ENCODE measurements at places on chromosomes 2 and 18. TPM values are rescaled to one million over a fixed set of nuclear protein-coding genes. Genes with fewer than 3 reads are reported as not detected.

Gene CYRIA
- total RNA-seq, result 1.7 TPM

Gene E2F6
- total RNA-seq, result 11.8 TPM

Gene LYPD6B
- total RNA-seq, result not detected

Gene NLRC4
- total RNA-seq, result not detected

Gene DSG4
- total RNA-seq, result not detected

Gene SLC8A1
- total RNA-seq, result 0.44 TPM

Gene FRZB
- not detected for total RNA-seq

Gene SLC16A14
- total RNA-seq, result 0.47 TPM

DNA sequence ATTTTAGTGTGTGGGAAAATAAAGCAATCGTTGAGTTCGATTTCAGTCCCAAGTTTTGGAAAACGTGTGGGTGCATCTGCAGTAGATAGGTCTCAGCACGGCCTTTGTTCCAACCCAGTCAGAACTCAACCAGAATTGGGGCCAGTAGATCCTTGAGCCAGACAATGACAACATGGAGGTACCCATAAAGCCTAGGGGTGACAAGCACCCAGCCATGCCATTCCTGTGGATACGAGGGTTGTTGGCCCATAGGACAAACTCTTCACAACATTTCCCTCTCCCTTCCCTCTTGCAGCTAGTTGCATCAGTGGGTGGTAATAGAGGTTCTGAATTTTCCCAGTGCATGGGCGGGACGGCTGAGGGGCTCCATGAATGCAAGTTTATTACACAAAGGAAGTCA, 60.1 kb downstream of the ST3GAL5 start:
- DNase-seq, result no peak

GRCh38 chr2:21676041-21676440, 552.3 kb downstream of the TDRD15 start:
- no peak for DNase-seq

- no peak for DNase-seq
Measured at GRCh38 chr2:104685591-104685990, 168.3 kb upstream of the POU3F3 start.

GRCh38 chr2:110858135-110858725, 125.9 kb downstream of the ACOXL start:
- DNase-seq, result peak; percentile 87

DNA sequence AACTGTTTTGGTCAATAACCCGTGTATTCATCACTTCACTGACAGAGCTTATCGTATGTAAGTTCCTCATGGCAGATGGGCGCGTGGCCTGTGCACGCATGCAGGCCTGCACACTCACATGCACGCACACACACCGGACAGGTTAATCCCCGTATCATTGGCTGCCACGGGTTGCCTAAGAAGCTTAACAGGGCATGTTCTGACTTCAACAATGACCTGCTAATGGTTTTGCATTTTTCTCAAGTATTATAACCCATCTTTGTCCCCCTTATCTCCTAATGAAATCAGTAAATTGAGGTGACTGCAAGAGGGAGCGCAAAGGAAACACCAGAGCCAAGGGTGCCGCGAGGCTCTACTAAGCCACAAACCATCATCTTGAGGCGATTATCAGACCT, 399.0 kb upstream of the ID2 start:
- peak; percentile 50 for DNase-seq

GRCh38 chr2:169330555-169331198, 31.7 kb downstream of the LRP2 start:
- no peak for DNase-seq

- no peak for DNase-seq
Measured at GRCh38 chr2:169005080-169005598, 26.0 kb downstream of the ABCB11 start.

DNA sequence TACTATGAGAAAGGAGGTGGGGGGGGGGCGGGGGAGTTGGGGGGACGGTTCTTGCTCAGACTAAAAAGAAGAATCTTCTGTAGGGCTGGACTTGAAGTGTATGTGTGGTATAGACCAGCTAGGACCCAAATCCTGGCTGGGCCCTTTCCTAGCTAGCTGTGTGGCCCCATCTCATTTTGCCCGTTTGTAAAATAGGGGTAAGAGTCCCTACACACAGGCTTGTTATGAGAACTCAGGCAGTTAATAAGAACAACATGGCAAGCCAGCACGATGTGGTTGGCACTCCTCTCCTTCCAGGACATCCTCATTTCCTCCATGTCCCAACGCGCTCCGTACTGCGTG, 1.1 kb downstream of the EVA1A start:
- DNase-seq, result no peak

GRCh38 chr2:239495791-239496233, 95.0 kb upstream of the HDAC4 start:
- no peak for DNase-seq

DNA sequence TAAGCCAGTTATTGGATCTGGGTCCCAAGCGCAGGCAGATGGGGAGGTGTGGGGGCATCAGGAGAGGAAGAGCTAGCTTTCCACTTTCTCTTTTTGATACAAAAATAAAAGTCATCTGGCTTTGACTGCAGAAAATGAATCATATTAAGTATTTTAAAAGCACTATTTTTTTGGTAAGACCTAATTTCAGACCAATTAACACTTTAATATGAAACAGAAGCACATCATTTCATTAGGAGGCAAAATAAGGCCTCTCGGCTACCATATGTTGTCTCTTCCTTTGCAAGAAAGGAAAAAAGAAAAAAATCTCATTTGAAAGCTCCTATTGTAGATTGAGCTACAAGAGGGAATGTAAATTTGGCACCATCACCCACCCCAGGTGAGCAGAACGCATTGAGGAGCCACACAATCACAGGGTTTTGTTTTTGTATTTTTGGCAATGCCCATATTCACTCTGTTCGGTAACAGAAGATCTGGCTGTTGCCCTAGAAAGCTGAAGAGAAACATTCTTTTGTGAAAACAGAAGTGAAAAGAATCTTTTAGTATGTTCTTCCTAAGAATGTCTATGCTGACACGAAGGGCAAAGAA, 390.7 kb upstream of the ETAA1 start:
- no peak for DNase-seq

GRCh38 chr2:79065201-79065600, 22.6 kb downstream of the REG1B start:
- no peak for DNase-seq

GRCh38 chr2:62208758-62209114, 12.8 kb downstream of the B3GNT2 start:
- DNase-seq, result peak; percentile 64

GRCh38 chr18:78908462-78909260, 71.0 kb upstream of the SALL3 start:
- DNase-seq, result no peak

- no peak for DNase-seq
Measured at GRCh38 chr2:96819128-96819875, 3.2 kb downstream of the CNNM3 start.

GRCh38 chr2:126627643-126628042, 28.3 kb upstream of the GYPC start:
- DNase-seq, result no peak

- no peak for DNase-seq
Measured at GRCh38 chr18:2956056-2956455, 56.9 kb downstream of the LPIN2 start.

- DNase-seq, result no peak
Measured at GRCh38 chr2:30179536-30179935, 32.7 kb downstream of the YPEL5 start.

GRCh38 chr18:54647176-54647575, 56.1 kb downstream of the DYNAP start:
- no peak for DNase-seq

DNA sequence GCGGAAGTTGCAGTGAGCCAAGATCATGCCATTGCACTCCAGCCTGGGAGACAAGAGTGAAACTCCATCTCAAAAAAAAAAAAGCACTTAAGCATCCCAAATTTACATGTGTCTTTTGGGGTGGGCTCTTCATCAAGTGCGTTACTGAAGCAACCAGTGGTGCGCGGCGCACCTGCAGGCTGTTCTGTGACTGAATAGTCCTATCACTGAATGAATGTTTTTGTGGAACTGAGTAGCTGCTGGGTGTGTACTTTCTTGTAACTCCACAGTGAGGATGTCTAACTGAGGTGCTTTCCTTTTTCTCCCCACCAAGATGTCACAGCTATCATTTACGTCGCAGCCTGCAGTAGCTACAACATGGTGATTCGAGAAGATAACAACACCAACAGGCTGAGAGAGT, 17.0 kb downstream of the CHMP1B start:
- no peak for DNase-seq

DNA sequence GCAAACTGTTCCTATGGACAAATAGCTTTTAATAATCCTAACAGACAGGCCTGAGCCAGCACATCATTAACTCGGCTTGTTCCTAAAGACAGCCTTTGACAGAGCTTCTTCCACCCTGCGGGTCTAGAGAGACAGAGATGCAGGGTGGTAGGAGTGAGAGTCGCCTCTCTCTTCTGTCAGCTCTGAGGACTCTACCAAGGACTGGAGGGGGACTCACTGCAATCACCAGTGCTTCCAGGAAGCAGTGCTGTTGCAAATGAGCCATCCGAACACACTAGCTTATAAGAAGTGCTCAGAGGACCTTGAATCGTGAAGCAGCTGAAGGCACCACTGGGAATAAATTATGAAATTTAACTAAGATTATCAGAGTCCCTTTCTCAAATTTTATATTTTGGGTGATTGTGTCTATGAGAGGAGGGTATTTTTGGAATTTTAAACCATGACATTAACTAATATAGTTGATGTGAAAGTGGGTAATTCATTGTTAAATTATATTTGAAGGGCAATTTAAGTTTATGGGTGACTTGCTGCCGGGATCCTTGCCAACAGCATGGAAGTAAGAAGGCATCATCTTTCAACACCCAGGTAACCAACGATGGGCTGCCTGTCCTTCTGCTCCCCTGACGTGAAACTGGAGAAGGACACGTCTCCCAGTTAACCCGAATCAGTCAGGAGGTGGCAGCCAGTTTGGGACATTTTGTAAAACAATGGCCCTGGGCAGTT, 43.6 kb upstream of the PXDN start:
- no peak for DNase-seq

GRCh38 chr2:146544701-146545100, 1300.1 kb upstream of the ACVR2A start:
- DNase-seq, result no peak

GRCh38 chr2:120445449-120446143, 99.7 kb downstream of the INHBB start:
- no peak for DNase-seq

GRCh38 chr2:130328710-130329109, 14.0 kb upstream of the IMP4 start:
- no peak for DNase-seq

Data from activated CD8-positive, alpha-beta memory T cell treated with anti-CD3 and anti-CD28 coated beads, Interleukin-2, amount 10 ng/mL, durations not matched to agents 7 days and 5 days (primary cell).